AG10803 (cell line): ENCODE measurements at places on chromosomes 6 and 20.

- DNase-seq = peak; percentile 59
Observed at GRCh38 chr6:113082745-113083144, 735.6 kb downstream of the RFPL4B start.

DNA sequence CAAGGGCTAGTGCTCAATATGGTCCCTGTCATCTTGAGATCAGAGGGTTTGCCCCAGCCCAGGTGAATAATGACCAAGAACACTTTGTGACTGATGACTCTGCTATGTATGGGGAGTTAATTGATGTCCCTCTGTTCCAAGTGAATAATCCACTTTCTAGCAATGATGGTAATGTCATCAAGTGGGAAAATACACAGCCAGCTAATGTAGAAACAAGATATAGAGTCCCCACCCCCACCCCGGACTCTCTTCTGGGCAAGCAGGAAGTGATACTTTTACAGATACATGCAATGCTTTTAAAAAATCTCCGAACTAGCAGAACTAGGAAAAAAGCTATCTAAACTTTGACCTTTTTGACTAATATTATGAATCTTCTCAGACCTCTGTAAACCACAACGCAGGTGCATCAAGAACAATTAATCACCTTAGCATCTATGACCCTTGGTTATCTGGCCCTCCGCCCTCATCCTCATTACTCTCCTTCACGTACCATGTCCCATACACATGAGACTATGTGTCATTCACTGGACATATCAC is 30.5 kb downstream of the CNR1 start:
- no peak for DNase-seq

GRCh38 chr6:140256248-140256647 is 881.8 kb upstream of the CITED2 start:
- no peak for DNase-seq

GRCh38 chr20:51258582-51259165 is 235.8 kb upstream of the KCNG1 start:
- peak; percentile 34 for DNase-seq

DNA sequence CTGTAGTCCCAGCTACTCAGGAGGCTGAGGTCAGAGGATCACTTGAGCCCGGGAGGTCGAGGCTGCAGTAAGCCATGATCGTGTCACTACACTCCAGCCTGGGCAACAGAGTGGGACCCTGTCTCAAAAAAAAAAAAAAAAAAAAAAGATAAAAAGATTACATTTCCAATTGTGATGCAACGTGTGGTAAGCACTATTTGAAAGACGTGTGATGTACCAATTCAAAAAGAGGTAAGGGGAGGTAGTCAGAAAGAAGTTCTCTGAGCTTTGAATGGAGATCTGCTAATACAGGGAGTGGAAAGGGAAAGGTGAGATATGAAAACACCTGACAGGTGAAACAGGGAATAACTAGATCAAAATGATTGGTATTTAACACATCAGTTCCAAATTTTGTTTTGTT is 11.9 kb downstream of the GOPC start:
- no peak for DNase-seq

GRCh38 chr6:113909224-113909856 is 52.2 kb downstream of the MARCKS start:
- peak; percentile 83 for DNase-seq

GRCh38 chr6:97218912-97219311 is 64.1 kb downstream of the MMS22L start:
- DNase-seq = no peak

- no peak for DNase-seq
Observed at GRCh38 chr6:40899684-40900155, 139.3 kb downstream of the UNC5CL start.

DNA sequence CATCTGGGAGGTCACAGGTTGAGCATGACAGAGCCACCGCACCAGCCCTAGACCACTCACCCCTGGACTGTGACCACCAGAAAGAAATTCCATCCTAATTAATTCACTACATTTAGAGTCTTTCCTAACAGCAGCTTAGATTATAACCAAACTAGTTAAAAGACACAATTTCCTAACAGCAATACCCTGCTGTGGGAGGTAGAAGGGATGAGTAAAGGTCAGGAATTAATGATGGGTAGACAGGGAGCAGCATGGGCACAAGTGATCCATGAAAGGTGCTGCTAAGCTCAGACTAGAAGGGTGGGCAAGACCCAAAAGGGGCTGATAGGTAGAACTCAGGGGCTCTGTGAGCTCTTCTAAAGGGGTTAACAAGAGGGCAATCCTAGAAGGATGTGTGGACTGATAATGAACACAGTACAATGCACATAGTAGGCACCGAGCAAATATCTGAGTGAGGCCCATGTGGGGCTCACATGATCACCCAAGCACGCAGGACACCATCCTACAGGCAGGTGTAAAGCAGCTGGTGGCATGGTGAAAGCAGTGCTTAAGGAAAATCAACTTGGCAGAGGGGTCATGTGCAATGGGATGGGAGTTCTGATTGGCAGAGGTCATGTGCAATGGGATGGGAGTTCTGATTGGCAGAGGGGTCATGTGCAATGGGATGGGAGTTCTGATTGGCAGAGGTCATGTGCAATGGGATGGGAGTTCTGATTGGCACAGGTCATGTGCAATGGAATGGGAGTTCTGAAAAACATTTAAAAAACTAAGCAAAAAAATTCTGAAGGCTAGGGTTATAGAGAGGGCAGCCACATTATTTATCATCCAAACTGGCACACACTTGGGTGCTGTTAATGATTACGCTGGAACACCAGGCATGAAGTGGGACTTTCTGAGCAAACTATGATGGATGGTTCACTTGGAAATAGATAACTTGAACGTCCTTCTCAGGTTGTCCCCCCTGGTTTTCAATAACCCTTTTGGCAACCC is 188.2 kb upstream of the FOXQ1 start:
- no peak for DNase-seq

- peak; percentile 79 for DNase-seq
Observed at GRCh38 chr6:36127462-36128016, 2.8 kb upstream of the MAPK13 start.

DNA sequence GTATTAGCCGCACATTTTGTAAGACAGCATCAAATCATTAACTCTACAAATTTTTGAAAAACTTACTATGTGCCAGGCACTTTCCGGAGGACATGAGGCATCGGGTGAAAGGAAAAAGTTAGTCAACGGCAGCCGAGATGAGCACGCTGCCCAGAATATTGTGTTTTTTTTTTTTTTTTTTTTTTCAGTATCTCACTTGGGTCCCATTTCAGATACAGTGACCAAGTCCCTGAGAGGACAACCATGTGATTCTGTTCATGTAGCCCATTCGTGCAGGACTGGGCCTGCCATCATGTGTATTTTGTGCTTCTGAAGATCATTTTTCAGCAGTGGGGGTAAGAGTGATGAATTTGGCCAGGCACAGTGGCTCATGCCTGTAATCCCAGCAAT is 1.3 kb downstream of the SLA2 start:
- DNase-seq = no peak

DNA sequence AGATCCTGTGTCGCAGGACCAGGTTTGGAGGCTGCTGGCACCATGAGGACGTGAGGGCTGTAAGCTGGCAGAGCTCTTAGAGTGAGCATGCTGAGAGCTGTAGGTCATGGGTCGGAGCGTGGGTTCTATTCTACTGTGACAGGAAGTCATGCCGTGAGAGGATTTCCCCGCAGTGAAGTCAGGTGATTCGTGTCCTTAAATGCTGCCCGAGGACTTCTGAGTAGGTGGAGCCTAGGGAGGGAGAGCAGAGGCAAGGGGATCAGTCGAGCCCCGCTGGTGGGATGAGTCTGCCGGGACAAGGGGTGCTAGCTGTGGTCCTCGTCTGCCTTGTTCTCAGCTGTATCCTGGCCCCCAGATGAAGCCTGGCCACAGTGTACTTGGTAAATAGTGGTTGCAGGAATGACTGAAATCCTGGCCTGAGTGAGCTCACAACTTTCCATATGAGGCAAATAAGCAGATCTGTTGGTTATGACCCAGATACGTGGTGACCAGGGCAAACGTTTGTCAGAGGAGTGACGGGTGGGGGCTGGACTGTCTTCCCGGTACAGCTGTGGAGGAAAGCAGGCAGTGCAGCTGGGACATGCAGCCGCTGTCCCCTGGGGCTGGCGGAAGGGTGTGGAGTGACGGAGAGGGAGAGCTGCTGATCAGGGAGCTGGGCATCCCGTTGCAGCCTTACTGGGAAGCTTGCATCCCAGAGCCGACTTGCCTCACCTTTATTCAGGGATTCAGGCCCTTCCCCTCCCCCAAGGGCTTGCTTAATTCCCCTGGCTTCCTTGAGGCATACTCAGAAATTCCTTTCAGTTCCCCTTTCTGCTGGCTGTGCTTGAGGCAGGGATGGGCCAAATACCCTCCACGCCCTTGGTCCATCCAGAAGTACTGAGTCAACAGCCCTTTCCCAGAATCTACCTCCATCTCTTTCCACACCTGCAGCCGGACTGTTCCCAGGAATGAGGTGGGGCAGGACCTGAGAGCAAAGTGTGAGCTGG is 250.9 kb upstream of the RREB1 start:
- peak; percentile 16 for DNase-seq

GRCh38 chr6:79446006-79446405 is 91.2 kb downstream of the LCA5 start:
- no peak for DNase-seq

- DNase-seq = no peak
Observed at GRCh38 chr6:81534934-81535465, 217.5 kb downstream of the TENT5A start.

DNA sequence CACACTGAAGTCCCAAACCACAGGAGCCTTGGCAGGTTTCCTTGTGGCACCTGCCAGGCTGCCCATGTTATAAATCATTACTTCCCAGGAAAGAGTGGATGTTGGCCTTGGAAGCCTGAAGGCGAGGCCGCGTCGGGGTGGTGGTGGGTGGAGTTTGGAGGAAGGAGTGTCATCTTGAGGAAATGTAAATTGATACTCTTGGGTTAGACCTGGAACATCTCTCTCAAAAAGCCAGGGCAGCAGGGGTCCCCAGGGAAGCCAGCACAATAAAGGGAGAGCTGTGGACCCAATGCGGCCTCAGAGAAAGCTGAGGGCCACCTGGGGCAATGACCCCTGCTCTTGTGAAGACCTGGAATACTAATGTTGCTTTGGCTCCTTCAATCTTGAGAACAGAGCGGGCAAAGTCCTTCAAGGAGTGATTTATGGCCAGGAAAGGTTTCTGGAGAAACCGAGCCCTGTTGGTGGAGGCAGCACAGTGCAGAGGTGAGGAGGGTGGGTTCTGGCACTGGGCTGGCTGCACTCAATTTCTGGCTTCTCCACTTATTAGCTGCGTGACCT is 26.3 kb upstream of the TRAF3IP2 start:
- peak; percentile 20 for DNase-seq

- no peak for DNase-seq
Observed at GRCh38 chr20:60804240-60804917, 447.7 kb upstream of the CDH4 start.
